ENCODE measurements at places on chromosomes 7 and 10. TPM values are rescaled to one million over a fixed set of nuclear protein-coding genes. Genes with fewer than 3 reads are reported as not detected.

Gene KDM7A
- polyA plus RNA-seq: 4.9 TPM

Gene TDRD1
- polyA plus RNA-seq: 0.14 TPM

Gene PAPOLB
- not detected for polyA plus RNA-seq

Gene AMZ1
- 0.62 TPM for polyA plus RNA-seq

Gene CUZD1
- polyA plus RNA-seq: 0.53 TPM

Gene PNLIP
- polyA plus RNA-seq: not detected

Gene ENKUR
- polyA plus RNA-seq: not detected

Gene CPA2
- polyA plus RNA-seq: not detected

DNA sequence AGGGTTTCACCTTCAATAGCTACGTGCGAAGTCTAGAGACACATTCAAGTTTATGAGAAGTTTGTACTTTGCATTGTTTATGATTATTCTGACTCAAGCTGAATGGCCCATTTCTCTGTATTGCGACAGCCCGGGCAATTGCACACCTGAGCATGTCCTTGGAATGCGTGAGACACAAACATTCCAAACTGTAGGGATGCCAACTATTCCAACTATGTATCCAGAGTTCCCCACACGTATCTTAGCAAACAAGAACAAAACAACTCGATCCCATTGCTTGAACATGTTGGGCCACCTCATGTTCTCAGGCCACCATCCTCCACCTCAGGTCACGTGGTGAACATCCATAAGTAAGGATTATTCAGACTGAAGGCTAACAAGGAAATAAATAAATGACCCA is 51.4 kb upstream of the EGFR start:
- DNase-seq: no peak

GRCh38 chr10:110746254-110746826 is 102.2 kb downstream of the RBM20 start:
- peak; percentile 36 for DNase-seq

DNA sequence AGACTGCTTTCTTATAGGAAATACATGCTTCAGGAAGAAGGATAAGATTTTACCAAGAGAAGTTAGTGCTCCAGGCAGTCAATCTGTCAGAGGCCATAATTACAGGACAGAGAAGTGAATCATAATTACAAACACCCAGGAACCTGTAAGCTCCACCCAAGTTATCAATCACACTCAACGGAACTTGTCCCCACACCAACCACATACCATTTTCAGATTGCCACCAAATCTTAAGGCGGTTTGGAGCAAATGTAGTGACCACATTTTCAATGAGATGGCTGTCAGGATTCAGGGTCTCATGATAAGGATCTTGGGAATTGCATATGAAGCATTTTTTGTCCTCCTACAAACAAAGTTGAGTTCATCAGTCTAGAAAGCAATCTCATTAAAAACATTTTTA is 4.8 kb downstream of the LAMB1 start:
- no peak for DNase-seq

DNA sequence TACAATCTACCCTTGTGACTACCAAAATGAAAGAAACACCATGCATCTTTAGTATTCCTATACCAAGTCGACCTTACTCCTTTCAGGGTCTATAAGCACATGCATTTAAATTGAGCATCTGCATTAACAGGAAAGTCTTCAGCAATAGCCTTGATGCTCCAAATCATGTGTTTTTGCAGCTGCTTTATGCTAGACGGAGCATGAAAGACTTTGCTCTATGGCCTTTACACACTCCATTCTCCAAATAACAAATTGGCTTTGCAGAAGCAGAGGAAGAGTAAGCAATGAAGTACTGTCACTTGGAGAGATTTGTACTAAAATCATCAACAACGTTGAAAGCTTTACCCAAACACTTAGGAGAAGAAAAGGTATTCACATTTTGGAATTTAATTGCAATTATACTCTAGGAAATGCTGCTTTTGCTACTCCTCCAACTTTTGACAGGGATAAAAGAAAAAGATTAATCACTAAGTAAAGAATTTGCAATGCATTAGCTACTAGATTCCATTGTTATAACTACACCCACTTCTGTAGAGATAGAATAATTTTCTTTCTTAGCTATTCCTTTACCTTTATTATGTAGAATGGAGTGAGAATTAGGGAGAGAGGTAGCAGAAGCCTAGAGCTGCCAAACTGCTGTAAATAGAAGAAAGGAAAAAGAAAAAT is 131.8 kb downstream of the SEMA3E start:
- no peak for DNase-seq

GRCh38 chr7:128906766-128907559 is 3.5 kb downstream of the KCP start:
- DNase-seq: no peak

- no peak for DNase-seq
Measured at GRCh38 chr7:50394315-50394714, 55.8 kb downstream of the FIGNL1 start.

DNA sequence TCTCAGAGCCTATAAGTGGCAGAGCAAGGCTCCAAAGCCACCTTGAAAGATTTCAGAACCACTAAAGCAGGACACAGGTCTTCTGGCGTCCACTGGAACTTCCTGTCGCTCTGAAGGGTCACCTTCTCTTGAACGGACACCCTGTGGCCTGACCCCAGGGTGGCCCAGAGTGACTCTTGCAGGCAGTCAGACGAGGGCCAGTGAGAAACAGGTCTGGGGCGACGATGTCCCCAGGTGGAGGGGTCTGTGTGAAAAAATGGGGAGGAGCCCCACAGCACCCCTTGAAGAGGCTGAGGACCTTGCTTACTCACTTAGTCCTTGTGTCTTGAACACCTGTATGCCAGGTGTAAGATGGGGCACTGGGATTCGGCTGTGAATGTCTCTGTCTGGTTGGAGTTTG is 946 bp upstream of the RASGEF1A start:
- DNase-seq: no peak

- no peak for DNase-seq
Measured at GRCh38 chr10:36224431-36224985, 582.4 kb upstream of the FZD8 start.

DNA sequence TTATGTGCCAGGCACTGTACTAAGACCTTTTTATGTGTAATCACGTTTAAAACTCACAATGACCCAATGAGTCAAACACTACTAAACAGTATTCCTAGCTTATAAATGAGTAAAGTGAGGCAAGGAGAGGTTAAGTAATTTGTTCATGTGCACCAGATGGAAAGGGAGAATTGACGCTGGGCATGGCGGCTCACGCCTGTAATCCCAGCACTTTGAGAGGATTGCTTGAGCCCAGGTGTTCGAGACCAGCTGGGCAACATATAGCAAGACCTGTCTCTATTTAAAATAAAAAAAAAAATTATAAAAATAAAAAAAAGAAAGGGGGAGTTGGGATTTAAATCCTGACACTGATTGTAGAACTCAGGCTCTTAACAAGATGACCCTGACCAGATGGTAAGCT is 46.7 kb upstream of the DLG5 start:
- DNase-seq: no peak

- no peak for DNase-seq
Measured at GRCh38 chr7:80821771-80822319, 97.0 kb downstream of the SEMA3C start.

DNA sequence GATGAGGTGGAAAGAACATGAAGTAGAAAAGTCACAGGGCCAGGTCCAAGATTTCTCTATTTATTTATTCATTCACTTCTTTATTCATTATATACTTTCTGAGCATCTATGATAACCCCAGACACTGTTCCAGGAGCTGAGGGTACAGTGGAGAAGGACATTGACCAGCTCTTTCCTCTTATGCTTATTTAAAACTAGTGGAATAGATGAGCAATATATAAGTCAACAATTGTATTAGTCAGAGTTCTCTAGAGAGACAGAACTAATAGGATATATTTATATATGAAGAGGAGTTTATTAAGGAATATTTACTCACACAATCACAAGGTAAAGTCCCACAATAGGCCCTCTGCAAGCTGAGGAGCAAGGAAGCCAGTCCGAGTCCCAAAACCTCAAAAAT is 15.0 kb upstream of the GPR37 start:
- DNase-seq: no peak

- DNase-seq: no peak
Measured at GRCh38 chr10:71234004-71234894, 21.9 kb downstream of the UNC5B start.

- DNase-seq: no peak
Measured at GRCh38 chr7:25636871-25637283, 408.6 kb upstream of the NPVF start.

Measured in CD4-positive, CD25-positive, alpha-beta regulatory T cell (primary cell).